Stimulated activated CD4-positive, alpha-beta T cell treated with anti-CD3 and anti-CD28 coated beads, Interleukin-4, amount 100 ng/mL, for 24 hours (primary cell): ENCODE measurements at places on chromosomes 13 and 19.

DNA sequence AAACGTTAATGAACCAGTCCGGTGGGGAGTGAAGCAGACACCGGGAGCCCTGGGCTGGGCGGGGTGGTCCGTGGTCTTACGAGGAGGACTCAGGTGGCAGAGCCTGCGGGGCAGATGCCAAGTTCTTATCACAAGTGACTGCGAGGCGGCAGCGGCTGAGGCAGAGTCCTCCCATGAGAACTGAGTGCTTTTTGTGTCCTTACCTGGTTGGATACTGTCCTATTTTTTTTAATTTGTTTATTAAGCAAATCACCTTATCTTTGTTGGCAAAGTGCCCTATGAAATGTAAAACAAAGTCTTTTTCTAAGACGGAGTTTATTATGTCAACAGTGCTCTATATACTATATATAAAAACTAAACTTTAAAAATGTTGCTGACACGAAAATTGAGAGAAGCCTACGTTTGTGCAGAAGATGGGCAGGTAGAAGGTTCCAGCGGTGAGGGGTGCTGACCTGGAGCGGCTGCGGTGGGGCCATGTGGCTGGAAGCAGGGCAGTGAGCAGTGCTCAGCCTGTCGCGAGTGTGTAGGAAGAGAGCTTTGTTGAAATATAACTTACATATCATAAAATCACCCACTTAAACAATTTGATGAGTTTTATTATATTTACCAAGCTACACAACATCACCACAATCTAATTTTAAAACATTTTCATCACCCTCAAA is 82.2 kb downstream of the ATP11A start:
- no peak for DNase-seq

- DNase-seq, result peak; percentile 39
These were observed 8.3 kb downstream of the TEKTIP1 start for GRCh38 chr19:3547301-3547731.

DNA sequence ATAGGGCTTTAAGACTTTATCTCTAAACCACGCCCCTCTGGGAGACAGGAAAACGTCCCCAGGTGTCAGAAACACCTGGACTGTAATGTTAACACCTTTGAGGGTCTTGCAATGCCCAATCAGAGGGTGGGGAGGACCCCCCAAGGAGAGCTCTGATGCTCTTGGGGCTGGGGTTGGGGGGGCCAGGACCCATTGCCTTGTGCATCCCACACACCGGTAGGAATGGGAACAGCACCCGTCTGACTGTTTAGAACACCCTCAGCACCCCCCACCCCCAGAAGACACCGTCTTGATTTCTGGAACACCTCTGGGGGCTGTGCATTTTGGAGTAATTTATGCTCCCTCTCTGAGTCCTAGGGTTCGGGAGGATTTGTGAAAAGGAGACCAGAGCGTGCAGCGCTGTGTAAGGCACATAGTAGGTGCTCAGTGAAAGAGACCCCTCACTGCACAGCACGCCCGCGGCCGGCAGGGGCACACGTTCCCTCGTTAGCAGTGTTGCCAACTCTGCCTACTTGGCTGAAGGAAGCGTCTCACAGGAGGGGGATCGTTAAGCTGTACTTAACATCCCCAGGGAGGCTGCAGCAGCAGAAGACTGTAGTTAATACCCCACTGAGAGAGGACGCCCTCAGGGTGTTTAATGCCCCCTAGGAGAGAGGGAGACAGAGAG is 2.8 kb upstream of the ERFL start:
- no peak for DNase-seq

GRCh38 chr13:89496478-89496877 is 1825.3 kb downstream of the SLITRK5 start:
- no peak for DNase-seq

- no peak for DNase-seq
These were observed 25.9 kb downstream of the INTS6 start for GRCh38 chr13:51426982-51427381.

GRCh38 chr19:36401475-36401874 is 17.0 kb downstream of the ZFP82 start:
- DNase-seq, result no peak

DNA sequence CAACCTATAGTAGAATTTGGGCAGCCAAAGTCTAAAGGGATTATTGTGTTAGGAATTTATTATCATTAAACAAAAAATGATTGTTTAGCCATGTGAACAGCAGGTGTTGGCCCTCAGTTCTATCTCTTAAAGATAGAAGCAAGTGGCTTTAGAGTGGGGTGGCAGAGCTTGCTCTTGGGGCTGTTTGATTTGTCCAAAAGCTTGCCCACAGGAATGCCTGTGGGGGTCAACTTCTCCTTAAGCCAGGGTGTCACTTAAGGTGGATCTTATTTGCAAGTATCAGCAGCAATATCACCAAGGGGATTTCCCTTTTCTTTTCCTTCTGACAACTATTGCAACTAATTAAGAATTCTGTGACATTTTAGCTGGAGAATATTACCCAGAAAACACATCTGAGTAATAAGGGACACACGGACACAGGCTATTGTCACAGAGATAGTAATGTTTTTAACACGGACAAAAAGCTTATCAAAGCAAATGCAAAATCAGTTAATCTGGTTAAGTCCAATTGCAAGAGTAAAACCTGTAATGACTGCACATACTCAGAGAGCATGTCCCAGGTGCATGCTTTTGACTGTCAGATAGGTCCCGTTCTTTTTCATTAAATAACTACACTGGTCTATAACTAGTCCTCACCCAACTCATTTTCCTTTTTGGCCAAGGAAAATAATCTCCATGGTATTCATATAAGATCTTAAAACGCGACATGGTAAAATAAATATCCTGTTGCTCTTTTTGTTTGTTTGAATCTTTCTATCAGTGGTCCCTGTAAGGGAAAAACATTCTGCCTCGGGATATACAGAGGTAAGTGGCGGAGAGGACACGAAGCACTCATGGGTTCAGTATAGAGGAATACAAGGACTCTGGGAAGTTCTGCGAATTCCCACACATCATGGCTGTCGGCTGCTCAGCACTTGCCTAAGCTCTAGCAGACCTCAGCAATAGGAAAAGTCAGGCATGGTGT is 172.1 kb upstream of the RFC3 start:
- no peak for DNase-seq

DNA sequence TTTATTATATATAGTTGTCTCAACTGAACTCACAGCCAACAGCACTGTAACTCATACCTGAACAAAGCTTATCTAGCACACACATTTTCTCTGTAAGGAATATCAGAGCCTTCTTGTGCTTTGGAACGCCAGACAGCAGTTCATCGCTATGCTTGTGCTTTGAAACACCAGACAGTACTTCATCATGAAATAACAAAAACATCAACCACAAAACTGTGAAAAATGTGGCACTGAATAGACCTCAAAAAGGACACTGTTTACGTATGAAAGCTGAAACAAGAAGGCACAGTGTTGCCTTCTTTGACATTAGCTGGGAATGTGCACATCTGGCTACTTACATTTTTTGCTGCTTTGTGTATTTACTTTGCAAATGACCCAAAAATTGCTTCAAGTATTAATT is 160.2 kb downstream of the PDS5B start:
- DNase-seq, result no peak

DNA sequence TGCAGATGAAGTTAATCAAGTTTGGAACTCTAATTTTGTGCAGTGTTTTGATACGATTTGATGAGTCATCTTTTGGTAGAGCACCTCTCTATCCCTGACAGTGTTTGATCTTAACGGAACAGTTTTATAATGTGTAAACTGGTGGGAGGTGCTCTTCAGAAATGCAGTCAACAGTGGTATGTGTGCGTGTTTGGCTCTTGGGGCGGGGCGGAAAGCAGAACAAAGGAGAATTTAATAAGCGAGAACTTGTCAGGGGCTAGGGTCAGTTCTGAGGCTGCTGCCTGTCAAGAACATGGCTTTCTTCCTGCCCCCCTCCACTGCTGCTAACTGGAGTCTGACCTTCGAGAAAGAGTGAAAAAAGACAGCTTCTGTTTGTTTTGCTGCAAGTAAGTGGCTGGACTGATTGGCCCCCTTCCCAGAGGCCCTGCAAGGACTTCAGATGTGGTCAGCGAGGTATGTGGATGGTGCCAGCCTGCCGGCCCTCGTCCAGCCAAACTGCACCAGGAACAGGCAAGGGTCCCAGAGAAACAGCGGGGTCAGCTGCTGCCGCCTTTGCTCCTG is 40.8 kb downstream of the BBC3 start:
- DNase-seq, result peak; percentile 75

DNA sequence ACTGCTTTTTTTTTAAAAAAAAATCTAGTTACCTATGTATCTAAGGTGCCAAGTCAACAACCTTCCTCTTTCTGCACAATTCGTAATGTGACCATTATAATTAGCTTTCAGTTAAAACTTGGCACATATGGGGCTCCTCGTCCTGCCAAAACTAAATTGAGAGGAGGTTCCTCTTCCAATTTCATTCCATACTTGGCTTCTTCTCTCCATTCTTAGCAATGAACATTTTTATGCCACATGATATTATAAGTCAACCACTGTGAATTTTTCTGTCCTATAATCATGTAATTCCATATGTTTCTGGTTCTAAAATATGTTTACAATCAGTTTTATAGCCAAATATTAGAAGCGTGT is 177.0 kb downstream of the DCLK1 start:
- no peak for DNase-seq

DNA sequence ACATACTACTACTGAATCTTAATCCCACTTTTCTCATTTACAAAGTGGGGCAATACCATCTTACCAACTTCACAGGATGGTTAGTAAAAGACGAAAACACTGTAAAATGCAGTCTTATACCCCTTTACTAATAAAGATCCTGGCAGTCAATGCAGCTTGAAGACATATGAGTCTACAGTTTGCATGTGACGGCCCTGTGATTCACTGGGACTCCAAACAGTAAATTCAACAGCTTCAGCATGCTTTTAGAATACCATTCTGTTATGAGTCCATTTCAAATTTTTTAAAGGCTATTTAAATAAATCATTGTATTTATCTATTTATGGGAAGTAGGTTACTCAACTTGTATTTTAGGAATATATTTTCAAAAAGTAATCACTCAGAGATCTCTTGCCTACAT is 629.1 kb downstream of the LIG4 start:
- DNase-seq, result no peak

GRCh38 chr13:54445865-54446264 is 1417.3 kb downstream of the OLFM4 start:
- no peak for DNase-seq

- no peak for DNase-seq
These were observed 15.4 kb downstream of the LILRA1 start for GRCh38 chr19:54608792-54609191.

DNA sequence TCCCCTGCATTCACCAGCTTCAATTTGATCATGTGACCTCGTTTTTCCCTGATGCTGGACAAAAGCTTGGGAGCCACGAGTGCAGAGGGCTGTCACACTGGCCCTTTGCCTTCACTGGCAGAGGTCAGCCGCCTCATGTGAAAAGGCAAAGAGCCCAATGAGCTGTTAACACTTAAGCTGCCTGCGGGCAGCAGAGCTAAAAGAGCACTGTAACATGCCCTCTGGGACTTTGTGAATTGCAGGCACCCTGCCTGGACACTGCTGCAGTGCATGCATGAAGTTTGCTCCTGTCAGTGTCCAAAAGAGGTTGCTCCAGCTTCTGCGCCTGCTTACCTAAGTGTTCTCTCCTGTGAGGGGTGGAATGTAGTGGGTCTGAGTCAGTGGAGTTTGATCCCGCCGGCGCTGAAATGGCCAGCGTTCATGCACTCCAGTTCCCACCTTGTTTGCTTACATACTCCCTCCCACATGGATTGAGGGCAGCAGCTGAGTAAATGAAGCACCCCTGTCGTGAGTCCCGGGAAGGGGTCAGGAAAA is 193.7 kb downstream of the RFC3 start:
- no peak for DNase-seq

DNA sequence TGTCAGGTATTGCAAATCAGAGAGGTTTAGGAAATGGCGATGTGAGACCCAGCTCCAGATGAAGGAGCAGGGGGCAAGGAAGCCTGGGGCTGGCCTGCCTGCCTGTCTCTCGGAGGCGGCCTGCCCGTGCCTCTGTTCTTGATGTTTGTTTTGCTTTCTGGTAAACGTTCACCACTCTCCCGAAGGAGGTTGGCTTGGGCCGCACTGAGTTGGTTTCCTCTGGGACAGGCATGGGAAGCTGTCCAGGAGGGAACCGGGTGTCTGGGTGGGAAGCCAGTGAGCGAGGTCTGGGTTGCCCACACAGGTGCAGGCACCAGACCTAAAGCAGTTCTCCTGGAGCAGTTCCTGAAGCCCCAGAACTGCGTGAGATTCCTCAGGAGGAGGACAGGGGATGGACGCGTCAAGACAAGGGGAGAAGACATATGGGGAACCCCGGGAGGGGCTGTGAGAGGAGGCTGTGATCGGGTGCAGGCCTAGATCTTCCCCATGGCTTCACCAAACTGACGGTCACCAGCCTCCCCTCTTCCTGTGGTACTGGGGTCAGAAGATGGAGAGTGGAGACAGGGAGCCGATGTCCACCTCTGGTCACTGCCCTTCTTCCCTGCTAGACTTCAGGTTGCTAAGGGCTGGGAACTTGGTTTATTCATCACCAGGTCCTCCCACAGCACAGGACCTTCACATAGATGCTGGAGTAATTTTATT is 15.2 kb downstream of the COL4A2 start:
- no peak for DNase-seq

- DNase-seq, result no peak
These were observed 196.1 kb upstream of the MAB21L1 start for GRCh38 chr13:35672611-35673010.

DNA sequence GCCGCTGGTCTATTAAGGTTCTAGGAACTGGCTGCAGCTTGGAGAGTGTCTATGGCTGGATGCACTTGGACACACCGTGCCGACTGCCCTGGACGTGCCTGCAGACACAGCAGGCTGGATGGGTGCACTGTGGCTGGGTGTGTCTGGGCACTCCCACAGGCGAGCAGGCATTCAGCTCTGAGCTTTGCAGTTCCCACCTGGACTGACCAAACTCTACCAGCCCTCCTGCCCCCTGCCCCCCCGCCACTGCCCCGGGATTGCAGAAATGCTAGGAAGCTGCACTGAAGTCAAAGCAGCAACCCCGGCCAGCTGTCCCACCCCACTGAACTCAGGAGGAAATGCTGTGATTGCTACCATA is 7.0 kb upstream of the LRP3 start:
- DNase-seq, result no peak

GRCh38 chr13:50588491-50589130 is 254.9 kb downstream of the DLEU7 start:
- no peak for DNase-seq
